ENCODE measurements at places on chromosomes 11 and 22.

- no peak for DNase-seq
Measured at GRCh38 chr11:44580701-44581100, 15.2 kb downstream of the CD82 start.

DNA sequence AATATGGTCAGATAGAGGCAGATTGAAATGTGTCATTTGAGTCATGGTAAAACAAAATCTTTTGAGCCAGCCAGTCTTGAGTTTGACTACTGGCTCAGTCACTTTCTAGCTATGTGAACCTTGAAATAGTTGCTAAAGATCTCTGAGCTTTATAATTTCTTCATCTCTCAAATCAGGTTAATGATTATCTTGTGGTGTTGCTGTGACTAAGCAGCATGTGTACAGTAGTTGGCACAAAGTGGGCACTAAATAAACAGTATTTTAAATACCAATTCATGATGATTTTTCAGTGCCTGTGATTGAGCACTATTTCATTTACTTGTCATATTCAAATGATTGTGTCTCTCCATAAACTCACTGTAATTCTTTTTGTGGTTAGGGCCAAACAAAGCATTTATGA is 70.8 kb downstream of the RAB38 start:
- no peak for DNase-seq

DNA sequence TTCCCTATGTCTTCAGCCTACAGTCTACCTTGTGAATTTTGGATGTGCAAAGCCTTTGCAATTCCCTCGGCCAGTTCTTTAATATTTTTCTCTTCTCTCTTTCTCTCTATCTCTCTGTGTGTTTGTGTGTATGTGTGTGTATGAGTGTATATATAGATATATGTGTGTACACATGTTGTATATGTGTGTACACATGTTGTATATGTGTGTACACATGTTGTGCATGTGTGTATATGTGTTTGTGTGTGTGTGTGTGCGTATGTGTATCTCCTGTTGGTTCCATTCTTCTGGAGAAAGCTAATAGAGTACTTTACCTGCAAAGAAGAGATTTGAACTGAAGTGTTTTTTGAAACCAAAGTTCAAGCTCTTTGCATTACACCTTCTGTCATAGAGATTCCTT is 155.0 kb downstream of the LUZP2 start:
- no peak for DNase-seq

DNA sequence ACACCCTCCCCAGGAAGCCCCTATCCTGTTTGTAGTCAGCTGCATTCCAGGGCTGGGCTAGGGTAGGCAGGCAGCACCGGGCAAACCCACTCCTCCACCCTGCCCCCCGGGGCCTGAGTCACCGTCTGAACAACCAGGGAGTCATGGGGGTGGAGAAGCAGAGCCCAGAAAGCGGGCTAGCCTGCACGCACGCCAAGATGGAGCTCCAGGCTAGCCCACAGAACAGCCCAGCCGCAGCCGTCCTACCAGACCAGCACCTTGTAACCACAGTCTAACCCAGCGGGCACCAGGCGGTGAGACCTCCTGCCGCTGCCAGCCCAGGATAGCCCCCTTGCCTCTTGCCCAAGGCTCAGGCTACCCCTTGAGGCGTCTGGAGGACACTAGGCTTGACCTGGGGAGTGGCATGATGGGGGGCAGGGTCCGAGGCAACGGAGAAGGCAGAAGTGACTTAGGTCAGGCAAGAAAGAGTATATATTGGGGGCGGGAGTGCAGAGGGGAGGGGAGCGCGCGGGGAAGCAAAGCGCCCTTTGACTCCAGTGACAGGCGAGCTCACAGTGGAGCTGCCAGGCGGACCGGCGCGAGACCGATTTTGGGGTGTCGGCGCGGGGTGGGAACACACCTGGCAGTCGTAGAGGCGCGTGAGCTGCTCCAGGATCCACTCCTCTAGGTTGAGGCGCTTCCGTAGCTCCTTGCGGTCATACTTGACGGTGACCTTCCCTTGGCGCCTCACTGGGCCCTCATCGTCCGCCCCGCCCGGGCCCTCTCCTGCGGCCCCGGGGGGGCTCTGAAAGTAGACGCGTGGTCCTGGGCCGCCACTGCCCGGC is 734 bp downstream of the PPP1R14B start:
- no peak for DNase-seq

GRCh38 chr11:128694618-128695481 is 978 bp downstream of the FLI1 start:
- no peak for DNase-seq

- no peak for DNase-seq
Measured at GRCh38 chr11:14273895-14274294, 85.1 kb downstream of the RRAS2 start.

GRCh38 chr11:87150936-87151335 is 113.2 kb downstream of the TMEM135 start:
- DNase-seq: no peak

GRCh38 chr22:20951932-20952380 is 15.1 kb upstream of the AIFM3 start:
- DNase-seq: no peak

GRCh38 chr11:36039471-36039870 is 95.6 kb downstream of the LDLRAD3 start:
- DNase-seq: no peak
